ENCODE measurements at places on chromosomes 16 and 17.

- DNase-seq = no peak
These were observed 80.0 kb downstream of the NTN1 start for GRCh38 chr17:9101356-9101755.

DNA sequence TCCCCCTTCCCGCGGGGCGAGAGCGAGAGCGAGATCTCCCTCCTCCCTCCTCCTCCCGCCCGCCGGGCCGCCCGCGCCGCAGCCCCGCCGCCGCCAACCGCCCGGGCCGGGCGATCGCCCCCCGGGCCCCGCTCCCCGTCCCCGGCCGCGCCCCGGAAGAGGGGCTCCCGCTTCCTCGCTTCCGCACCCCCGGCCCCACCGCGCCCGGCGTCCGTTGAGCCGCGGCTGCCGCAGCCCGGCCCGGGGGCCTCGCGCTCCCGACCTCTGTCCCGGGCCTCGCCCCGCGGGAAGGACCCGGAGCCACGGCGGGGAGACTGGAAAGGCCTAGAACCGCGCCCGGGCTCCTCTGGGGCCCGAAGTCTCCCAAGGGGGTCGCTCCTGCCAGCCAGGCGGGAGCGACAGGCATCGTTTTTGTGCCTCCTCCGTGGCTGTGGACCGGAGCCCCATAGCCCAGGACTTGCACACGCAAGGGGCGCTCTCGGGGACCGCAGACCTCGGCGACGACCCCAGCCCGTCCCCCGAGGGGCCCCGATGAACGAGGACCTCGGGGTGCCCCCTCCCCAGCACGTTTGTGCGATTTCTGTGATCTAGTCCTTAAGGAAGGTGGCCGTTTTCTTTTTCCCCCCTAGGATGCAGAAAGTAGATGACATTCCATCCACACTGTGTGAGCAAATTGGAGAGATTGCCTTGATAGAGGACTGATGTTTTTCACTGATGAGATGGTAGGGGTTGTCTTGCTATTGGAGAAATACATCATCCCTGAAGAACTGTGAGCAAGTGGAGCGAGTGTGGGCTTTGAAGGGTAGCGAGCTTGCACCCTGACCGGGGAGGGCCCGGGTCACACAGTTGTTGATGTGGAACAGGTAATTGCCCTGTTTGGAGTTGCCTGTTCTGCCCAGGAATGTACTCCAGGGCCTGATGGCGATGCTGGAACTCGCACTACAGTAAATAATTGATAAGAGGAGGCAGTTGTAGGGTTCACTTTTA is 611 bp downstream of the BANP start:
- no peak for DNase-seq

DNA sequence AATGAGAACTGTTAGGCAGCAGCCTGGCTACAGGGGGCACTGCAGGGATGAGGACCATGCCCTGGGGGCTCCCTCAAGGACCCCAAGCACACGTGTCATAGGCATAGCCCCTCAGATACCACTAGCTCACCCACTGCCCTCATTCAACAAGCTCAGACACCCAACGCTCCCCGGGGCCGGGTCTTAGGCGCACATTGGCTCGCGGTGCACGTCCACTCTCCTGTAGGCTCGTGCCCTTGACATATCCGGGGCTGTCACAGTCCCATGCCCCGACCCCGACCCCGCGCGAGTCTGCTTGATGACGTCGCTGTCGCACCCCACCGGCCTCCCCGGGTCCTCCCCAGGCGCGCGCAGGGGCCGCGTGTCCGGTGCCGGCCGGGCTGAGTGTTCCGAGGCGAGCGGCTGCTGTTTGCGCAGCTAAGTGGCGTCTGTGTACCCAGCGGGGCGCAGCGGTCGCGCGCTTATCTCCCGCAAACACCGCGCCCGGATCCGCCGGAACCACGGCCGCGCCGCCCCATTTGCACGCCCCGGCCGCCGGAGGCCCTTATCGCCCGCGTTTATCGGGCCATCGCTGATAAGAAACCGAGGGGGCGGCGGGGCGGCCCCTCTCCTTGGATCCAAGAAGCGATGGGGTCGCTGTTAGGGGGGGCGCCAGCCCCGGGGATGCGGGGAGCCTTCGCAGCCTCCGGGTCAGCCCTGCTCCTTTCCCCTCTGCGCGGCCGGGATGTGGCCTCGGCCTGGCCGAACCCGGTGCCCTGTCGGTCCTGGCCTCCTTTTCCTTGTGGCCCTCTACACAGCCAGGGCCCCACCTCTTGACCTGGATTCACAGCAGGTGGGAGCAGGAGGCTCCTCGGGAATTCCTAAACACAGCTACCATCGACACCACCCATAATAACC is 20.7 kb upstream of the NAGS start:
- DNase-seq = no peak

- DNase-seq = no peak
These were observed 21.0 kb downstream of the IGF2BP1 start for GRCh38 chr17:49018116-49018612.

GRCh38 chr16:1397779-1398178 is 16.7 kb downstream of the UNKL start:
- no peak for DNase-seq
